ENCODE measurements at places on chromosomes 1 and 21. TPM values are rescaled to one million over a fixed set of nuclear protein-coding genes. Genes with fewer than 3 reads are reported as not detected.

Gene C1orf53
- 2.1 TPM for total RNA-seq

Gene NFASC
- total RNA-seq, result 0.13 TPM

Gene S100A11
- total RNA-seq, result 443 TPM

- DNase-seq, result no peak
These were observed 12.3 kb downstream of the RIT1 start for GRCh38 chr1:155898888-155899287.

Data from osteocyte (in vitro differentiated cells).